ENCODE measurements at places on chromosomes 2 and 18. TPM values are rescaled to one million over a fixed set of nuclear protein-coding genes. Genes with fewer than 3 reads are reported as not detected.
A peak's percentile ranks its signal among the peaks of the same experiment; 100 is the strongest.

- DNase-seq: no peak
These were observed 81.0 kb upstream of the BCL11A start for GRCh38 chr2:60634438-60634837.

- DNase-seq: no peak
These were observed 9.6 kb downstream of the CYB5A start for GRCh38 chr18:74281980-74282754.

GRCh38 chr2:16525265-16525887 lies 140.3 kb downstream of the CYRIA start:
- DNase-seq: peak; percentile 6

- no peak for DNase-seq
These were observed 886.2 kb upstream of the NRXN1 start for GRCh38 chr2:51918113-51918512.

GRCh38 chr18:5608846-5609245 lies 65.0 kb upstream of the EPB41L3 start:
- DNase-seq: no peak

DNA sequence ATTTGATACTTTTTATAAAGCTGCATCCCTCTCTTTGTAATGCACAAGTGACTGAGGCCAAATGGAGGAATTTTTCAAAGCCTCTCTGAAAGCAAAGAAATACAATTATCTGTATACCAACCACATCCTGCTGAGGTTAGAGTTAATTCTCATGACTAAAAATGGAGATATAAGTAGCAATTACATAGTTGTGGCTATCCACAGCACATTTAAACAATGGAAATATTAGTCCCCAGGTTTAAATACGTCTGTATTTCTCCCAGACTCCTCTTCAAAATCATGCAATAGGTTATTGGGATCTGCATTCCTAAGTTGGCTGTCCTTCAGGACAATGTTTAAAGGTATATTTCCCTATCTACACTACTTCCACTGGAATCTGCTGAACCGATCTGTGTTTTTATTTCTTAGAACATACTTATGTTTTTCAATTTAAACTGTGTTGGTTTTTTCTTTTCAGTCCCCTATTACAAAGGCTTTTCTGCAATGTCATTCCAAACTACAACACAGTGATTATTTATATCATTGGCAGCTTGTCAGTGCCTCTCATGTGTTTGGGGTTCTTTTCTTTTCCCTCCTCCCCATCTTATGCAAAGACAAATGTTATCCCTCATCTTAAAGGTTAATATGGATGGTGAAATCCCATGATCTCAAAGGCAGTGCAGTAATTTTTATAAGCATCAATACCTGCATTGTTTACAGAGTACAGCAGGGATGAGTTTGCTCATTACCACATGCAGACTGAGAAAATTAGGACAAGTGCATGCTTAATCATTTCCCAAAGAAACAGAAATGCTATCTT lies 134.8 kb upstream of the FSHR start:
- DNase-seq: no peak

Gene KRTCAP3
- total RNA-seq: 65.7 TPM

Data from HCT116 (cell line).